ENCODE measurements at places on chromosomes 2 and 18.

DNA sequence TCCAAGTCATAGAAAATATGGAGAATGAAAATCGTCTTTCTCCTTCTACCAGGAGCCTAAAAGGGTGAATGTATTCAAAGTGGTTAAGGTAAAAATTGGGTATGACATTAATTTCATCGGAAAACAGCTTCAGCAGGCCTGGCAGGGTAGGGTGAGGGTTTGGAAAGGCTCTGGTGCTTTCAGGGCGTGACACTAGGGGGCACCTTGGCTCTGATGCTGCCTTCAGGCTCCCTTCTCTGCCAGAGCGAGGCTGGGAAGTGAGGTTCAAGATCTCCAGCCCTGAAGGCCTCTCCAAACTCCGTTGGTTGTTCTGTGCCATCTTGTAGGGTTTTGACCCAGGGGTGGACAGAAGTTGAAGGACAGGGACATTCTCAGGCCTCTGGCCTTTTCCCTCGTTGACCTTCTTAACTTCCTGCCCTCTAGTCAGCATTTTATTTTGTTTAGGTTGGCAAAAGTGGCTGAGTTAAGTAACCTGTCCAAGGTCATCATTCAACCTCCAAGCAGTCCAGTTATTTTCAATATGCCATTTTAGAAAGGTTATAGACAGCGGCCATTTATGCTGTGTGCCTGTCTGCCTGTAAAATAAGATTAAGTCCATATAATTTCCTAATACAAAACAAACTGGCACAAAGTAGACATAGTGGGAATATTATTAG is 40.3 kb downstream of the EML6 start:
- DNase-seq = no peak

DNA sequence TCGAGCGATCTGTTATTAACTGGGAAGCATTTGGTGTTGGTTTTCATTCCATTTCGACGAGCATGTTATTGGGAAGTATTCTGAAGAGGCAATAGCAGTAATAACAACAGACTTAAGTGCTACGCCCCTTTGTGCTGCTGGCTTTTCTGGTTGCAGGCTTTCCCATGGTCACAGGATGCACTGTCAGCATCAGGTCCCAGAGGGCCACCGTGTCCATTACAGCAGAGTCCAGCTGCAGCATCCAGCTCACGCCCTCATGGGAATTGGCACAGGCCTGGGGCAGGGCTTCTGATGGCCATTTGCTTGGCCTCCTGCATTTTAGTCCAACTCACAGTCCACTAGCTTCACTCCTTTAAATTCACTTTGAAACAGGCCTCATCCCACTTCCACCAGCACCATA is 44.4 kb downstream of the BCL2L11 start:
- DNase-seq = no peak

GRCh38 chr18:7619676-7620075 is 52.6 kb downstream of the PTPRM start:
- no peak for DNase-seq

- DNase-seq = no peak
Measured at GRCh38 chr2:11127761-11128160, 27.5 kb upstream of the SLC66A3 start.

- no peak for DNase-seq
Measured at GRCh38 chr2:36516136-36516870, 81.7 kb downstream of the FEZ2 start.

GRCh38 chr2:186422226-186422625 is 63.8 kb upstream of the ZC3H15 start:
- peak; percentile 78 for DNase-seq

- DNase-seq = no peak
Measured at GRCh38 chr2:186307871-186308270, 178.2 kb upstream of the ZC3H15 start.

DNA sequence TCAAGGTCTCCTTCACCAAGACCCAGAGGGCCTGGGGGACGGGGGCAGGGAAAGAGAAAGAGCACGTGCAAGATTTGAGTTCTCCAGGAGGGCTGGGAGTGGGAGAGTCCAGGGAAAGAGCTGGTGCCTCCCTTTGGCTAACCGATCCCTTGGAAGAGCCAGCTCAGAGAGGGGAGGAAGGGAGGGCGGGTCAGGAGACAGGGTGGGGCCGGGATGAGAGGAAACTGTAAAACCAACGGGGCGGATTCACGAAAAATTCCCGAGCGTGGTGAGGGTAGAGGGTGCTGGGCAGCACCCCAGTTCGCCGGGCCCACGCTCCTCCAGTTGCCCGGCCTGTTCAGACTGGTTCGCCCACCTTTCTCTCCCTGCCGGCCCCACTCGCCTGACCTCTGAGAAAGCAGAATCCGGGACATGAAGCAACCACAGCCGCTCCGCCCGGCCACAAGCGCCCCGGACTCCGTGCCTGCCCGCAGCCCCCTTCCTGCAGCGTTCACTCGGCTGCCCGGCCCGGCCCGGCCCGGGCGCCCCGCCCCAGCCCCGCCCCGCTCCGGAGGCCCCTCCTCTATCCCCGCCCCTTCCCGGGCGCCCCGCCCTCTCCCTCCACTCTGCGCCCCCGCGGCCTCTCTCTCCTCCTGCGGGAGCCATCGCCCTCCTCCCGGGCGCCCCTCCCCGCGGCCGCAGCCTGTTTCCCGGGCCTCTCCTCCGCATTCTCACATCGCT is 230.9 kb upstream of the SMAD2 start:
- peak; percentile 88 for DNase-seq

GRCh38 chr2:111687911-111688310 is 196.1 kb downstream of the ANAPC1 start:
- no peak for DNase-seq

GRCh38 chr2:112528541-112528940 is 13.7 kb upstream of the POLR1B start:
- no peak for DNase-seq

DNA sequence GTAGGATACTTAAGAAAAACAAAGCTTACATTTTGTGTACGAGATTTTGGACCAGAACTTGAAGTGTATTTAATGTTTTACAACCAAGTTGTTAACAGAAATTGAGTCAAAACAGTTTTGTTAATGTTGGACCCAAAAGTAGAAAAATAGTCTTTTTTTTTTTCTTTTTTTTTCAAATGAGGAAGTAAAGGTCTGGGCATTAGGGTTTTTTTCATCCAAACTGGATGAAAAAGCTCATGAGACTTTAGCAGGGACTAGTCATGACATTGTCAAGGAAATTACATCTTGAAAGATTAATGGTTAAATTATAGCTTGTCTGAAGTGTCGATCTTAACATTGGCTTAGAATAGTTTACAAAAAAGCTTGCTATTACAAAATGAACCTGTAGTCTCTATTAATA is 32.3 kb downstream of the CCNT2 start:
- no peak for DNase-seq

GRCh38 chr2:96916156-96916630 is 46.3 kb upstream of the SEMA4C start:
- DNase-seq = no peak

GRCh38 chr2:210517264-210517663 is 39.1 kb upstream of the CPS1 start:
- no peak for DNase-seq

- DNase-seq = no peak
Measured at GRCh38 chr2:207792244-207792785, 22.6 kb upstream of the FZD5 start.

DNA sequence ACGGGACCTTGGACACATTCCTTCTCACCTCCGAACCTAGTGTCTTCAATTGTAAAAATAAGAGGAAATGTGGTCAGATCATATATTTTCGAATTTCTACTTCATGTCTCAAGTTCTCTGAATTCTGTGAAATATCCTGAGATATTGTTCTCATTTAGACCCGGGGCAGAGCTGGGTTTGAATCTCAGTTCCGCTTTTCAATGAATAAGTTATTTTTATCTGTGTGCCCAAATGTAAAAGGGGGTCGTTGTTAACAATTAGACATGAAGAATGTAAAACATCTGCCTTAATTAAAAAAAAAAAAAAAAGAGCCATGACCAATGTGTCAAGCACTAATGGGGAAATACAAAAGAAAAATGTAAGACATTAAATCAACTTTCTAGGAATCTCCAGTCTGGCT is 48.9 kb upstream of the BCL11A start:
- no peak for DNase-seq

- no peak for DNase-seq
Measured at GRCh38 chr2:41736105-41736567, 311.7 kb upstream of the PKDCC start.

- DNase-seq = peak; percentile 62
Measured at GRCh38 chr2:241944821-241945220, 75.3 kb downstream of the RTP5 start.

DNA sequence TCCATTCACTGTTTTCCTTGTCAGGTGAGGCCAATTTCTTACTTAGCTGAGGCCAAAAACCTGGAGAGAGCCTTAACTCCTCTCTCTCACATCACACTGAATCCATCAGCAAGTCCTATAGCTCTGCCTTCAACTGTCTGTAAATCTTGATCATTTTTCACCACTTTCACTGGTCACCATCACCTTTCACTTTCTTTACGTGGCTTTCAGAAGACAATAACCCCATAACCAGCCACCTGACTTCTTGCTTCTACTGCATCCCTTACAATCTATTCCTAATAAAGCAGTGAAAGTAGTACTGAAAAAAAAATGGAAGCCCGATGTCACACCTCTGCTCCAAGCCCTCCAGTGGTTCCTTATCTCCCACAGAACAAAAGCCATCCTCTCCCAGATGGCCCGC is 7.7 kb downstream of the LOXL3 start:
- peak; percentile 16 for DNase-seq

DNA sequence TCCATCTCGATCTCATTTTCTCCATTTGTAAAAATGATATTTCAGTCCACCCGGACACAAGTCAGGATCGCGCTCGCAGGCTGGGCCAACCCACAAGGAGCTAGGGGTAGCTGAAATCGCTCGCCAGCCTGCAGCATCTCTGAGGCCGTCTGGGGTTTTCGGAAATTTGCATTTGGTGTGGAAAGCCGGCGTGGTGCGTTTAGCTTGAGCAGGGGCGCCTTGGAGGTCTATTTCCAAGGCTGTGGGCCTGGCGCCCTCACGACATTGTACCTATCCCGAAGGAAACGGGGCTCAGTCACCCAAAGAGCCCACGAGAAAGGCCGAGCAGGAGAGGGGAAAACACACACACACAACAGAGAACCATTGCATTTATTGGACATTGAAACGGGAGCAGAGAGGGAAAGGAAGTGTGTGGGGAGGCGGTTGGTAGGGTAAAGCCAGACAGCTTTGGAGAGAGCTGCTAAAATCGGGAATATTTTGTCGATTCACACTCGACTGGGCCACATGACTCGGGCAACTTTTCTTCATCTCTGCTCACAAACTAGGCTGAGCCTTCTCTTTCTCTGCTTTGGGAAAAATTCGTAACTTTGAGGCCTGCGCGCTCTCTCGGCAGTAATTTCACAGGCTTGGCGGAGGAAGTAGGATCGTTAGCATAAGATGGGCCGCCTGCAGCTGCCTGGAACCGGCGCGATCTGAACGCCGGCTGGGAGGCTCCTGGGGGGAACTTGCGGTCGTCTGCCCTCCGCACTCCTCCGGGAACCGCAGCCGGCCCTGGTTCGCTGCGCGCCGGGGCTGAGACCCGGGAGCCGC is 1.1 kb upstream of the HOXD8 start:
- DNase-seq = no peak

DNA sequence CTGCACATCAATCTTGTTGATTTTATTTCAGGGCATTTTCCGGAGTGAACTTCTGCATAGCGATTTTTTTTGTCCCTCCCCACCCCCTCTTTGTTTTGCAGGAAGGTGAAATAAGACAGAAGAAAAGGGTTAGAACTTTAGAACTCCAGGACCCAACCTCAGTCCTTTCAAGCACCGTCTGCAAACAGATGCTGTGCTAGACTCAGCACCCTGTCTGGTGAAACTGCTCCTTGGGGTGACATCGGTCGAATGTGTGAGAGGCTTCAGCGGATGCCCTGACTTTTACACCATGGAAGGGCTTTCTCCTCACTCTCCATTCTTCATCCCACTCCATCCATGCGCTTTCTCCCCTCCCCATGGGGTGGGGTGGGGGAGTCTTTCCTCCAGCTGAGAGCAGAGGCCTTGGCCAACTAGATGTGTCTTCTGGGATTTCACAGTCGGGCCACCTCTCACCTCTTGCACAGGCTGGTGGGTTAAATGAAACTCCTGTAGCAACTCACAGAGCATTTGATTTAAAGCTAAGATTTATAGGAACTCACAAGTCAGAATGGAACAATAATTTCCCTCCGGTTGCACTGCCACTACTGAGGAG is 43.3 kb upstream of the EDAR start:
- DNase-seq = no peak

- no peak for DNase-seq
Measured at GRCh38 chr2:182522972-182523473, 96.2 kb upstream of the PDE1A start.
